ENCODE measurements at places on chromosomes 11 and 22. TPM values are rescaled to one million over a fixed set of nuclear protein-coding genes. Genes with fewer than 3 reads are reported as not detected.

GRCh38 chr11:108069947-108070346 is 51.4 kb upstream of the ACAT1 start:
- no peaks in the 10 kb centered on the region for H3K27me3 ChIP-seq
- H3K36me3 ChIP-seq = peaks cover 33% of the 10 kb centered on the region
- peaks cover 14% of the 10 kb centered on the region for H3K4me1 ChIP-seq
- peak overlapping the region; percentile 40 for H3K27ac ChIP-seq

DNA sequence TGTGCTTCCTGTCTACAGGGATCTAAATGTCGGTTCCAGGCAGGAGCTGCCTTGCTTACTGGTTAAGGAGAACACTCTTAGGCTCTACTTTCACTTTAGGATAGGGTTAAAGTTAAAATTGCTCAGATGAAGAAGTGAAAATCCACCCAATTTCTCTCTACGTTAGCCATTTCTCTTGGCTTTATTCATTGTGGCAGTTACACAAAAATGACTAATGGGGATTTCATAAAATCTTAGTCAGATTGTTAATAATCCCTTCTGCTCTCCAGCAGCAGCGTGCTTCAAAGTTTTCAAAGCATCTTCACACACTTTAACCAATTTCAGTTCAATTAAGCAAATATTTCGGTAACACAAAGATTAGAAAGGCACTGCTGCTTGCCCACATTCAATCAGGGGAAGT is 58.4 kb upstream of the RCN1 start:
- H3K36me3 ChIP-seq = no peaks in the 10 kb centered on the region
- H3K4me3 ChIP-seq = no peak overlapping the region
- H3K4me1 ChIP-seq = peaks cover 2% of the 10 kb centered on the region
- H3K27ac ChIP-seq = no peak overlapping the region
- peaks cover 5% of the 10 kb centered on the region for H3K27me3 ChIP-seq

KCNJ11 gene
- total RNA-seq = 0.85 TPM

TEX12 gene
- not detected for total RNA-seq

GRCh38 chr22:32628628-32629572 is 154.3 kb downstream of the FBXO7 start:
- no peak overlapping the region for H3K27ac ChIP-seq
- peaks cover 6% of the 10 kb centered on the region for H3K4me1 ChIP-seq

GRCh38 chr22:19621373-19622060 is 92.8 kb upstream of the SEPTIN5 start:
- H3K27ac ChIP-seq = no peak overlapping the region
- H3K4me3 ChIP-seq = no peak overlapping the region
- no peak for DNase-seq
- peaks cover 16% of the 10 kb centered on the region for H3K4me1 ChIP-seq

- H3K4me3 ChIP-seq = no peak overlapping the region
- DNase-seq = peak; percentile 91
- no peaks in the 10 kb centered on the region for H3K27me3 ChIP-seq
- peaks cover 8% of the 10 kb centered on the region for H3K36me3 ChIP-seq
- peaks cover 16% of the 10 kb centered on the region for H3K4me1 ChIP-seq
Measured at GRCh38 chr11:46529095-46529905, 64.5 kb downstream of the AMBRA1 start.

DNA sequence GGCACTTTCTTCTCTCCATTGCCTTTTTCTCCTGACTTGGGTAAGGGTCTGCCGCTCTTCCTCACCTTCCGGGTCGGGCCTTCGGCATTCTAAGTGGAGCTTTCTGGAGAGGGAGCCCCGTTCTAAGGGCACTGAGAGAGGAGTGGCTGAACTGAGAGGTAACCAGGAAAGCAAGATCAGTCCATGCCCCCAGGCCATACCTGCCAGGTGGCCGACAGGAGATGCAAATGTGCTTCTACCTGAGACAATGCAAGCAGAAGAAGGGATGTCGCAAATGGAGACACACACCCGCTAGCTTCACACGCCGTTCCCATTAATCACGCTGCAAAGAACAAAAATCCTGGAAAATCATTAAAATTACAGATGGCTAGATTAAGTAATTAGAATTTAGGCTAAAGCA is 156.4 kb upstream of the TBCEL start:
- DNase-seq = no peak
- H3K4me3 ChIP-seq = no peak overlapping the region
- H3K4me1 ChIP-seq = no peaks in the 10 kb centered on the region
- H3K27me3 ChIP-seq = no peaks in the 10 kb centered on the region

Data from activated CD4-positive, alpha-beta T cell treated with anti-CD3 and anti-CD28 coated beads, Interleukin-2, amount 10 ng/mL, durations not matched to agents 24 days and 14 days (primary cell).